ENCODE measurements at places on chromosomes 6 and 20. TPM values are rescaled to one million over a fixed set of nuclear protein-coding genes. Genes with fewer than 3 reads are reported as not detected.

GRCh38 chr6:132341646-132342045 is 59.6 kb downstream of the MOXD1 start:
- no peak overlapping the region for H3K4me3 ChIP-seq
- H3K27me3 ChIP-seq, result no peaks in the 10 kb centered on the region
- H3K27ac ChIP-seq, result no peak overlapping the region
- DNase-seq, result no peak
- H3K36me3 ChIP-seq, result no peaks in the 10 kb centered on the region

The SLC24A3 gene
- 29.2 TPM for total RNA-seq

DNA sequence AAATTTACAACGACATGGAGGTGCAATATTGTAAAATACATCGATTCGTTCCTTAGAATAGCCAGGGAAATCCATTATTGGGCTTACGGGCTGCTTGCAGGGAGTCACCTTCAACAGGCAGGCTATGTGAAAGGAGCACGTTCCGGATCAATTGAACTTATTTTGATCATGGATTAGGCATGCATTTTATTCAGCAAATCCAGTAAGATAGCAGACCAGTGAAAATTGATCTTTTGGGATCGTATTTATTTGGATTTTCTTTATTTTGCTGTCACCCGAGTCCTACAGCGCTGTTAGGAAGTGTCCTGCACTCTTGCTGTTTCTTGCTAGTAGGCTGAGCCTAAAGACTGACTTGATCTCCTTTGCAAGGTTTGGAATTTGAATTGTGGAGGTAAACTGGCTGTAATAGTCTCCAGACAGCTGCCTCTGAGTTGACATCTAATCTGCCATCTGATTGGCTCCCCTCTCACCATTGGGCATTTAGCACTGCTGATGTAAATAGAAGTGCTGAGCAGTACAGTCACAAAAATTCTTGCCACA is 3.0 kb downstream of the ARID1B start:
- H3K27me3 ChIP-seq, result no peaks in the 10 kb centered on the region
- peaks cover 3% of the 10 kb centered on the region for H3K4me1 ChIP-seq
- H3K36me3 ChIP-seq, result no peaks in the 10 kb centered on the region
- H3K27ac ChIP-seq, result peak overlapping the region; percentile 100
- no peak for DNase-seq

The SRSF3 gene
- total RNA-seq, result 146 TPM

GRCh38 chr6:135535989-135536414 is 38.5 kb upstream of the AHI1 start:
- peak; percentile 25 for DNase-seq
- H3K27ac ChIP-seq, result no peak overlapping the region
- H3K4me3 ChIP-seq, result no peak overlapping the region
- H3K36me3 ChIP-seq, result no peaks in the 10 kb centered on the region
- H3K27me3 ChIP-seq, result no peaks in the 10 kb centered on the region
- H3K4me1 ChIP-seq, result no peaks in the 10 kb centered on the region

The SPATA25 gene
- 5.9 TPM for total RNA-seq

DNA sequence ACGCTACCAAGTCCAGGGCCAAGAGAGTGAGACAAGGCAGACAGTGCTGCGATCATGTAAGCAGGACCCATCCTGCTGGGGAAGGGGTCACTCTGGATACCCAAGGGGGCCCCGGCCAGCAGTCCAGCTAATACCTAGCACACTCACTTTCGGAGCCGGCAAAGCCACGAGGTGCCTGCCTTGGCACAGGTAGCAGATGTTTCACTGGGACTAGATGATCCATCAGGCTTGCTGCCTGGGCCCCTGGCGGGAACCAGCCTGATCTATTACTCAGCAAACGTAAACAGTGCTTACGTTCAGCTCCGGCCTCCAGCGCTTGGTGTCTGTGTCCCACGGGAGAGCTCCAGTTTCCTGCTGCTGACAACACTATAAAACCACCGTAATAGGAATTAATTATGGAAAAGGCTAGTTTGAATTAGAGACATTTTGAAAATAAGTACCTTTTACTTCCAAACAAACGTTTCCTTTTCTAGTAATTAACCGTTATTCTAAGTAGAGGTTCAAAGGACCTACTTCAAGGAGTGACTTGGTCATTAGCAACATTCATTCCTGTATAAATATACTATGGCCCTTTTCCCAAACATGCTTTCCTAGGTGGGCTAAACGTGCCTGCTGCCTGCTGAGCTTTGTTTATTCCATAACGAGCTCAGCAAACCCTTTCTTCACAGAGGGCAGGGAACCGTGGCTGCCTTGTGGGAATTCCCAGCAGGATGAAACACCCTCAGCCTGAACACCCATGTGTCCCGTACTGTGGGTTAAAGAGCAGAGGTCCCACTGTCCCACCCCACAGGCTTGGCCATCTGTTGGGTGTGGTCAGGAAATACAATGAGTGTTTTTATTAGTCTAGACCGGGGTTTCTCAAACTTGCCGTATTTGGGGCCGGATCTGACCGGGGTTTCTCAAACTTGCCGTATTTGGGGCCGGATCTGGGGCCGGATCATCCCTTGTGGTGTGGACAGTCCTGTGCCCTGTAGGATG is 18.4 kb downstream of the SLC22A23 start:
- no peak overlapping the region for H3K27ac ChIP-seq
- no peaks in the 10 kb centered on the region for H3K4me1 ChIP-seq
- no peaks in the 10 kb centered on the region for H3K36me3 ChIP-seq
- no peaks in the 10 kb centered on the region for H3K27me3 ChIP-seq
- no peak overlapping the region for H3K4me3 ChIP-seq

GRCh38 chr6:109393157-109393885 is 11.1 kb upstream of the CD164 start:
- H3K4me3 ChIP-seq, result no peak overlapping the region
- H3K27ac ChIP-seq, result no peak overlapping the region
- H3K27me3 ChIP-seq, result no peaks in the 10 kb centered on the region
- DNase-seq, result no peak

DNA sequence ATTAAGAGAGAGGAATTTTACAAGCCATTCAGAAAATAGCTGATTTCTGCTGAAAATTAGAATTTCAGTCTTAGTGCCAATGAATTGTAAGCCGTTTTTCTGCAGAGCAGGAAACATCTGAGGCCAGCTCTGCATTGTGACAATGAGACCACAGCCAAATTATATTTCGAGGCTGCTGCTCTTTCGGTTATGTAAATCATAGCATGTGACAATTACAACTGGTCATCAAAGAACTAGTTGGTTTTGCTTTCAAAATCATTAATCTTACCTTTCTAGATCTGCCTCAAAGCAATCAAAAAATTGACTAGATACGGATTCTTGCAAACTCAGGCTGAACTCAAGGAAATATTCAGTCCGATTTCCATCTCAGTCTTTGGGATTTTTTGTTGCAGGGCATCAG is 33.4 kb upstream of the INSM1 start:
- no peak for DNase-seq
- H3K27me3 ChIP-seq, result no peaks in the 10 kb centered on the region
- H3K4me3 ChIP-seq, result no peak overlapping the region
- no peak overlapping the region for H3K27ac ChIP-seq
- no peaks in the 10 kb centered on the region for H3K36me3 ChIP-seq

DNA sequence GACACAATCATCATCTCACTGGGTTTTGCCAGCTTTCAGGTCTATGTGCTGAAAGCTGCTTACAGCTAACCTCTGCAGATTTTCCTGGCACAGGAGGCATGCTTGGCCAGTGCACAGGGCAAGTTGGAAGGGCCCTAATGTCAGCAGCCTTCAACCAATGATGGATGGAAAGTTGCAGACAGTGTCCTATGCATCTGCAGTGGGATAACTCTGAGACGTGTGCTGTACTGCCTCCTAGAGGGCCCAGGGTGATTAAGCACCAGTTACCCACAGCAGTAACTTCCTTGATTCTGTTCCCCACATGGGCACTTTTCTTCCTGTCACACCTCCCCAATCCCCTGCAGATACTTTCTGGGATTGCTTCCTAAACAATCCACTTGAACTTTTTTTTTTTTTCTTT is 38.6 kb downstream of the OVOL2 start:
- no peak overlapping the region for H3K27ac ChIP-seq
- no peaks in the 10 kb centered on the region for H3K36me3 ChIP-seq
- no peak overlapping the region for H3K4me3 ChIP-seq

DNA sequence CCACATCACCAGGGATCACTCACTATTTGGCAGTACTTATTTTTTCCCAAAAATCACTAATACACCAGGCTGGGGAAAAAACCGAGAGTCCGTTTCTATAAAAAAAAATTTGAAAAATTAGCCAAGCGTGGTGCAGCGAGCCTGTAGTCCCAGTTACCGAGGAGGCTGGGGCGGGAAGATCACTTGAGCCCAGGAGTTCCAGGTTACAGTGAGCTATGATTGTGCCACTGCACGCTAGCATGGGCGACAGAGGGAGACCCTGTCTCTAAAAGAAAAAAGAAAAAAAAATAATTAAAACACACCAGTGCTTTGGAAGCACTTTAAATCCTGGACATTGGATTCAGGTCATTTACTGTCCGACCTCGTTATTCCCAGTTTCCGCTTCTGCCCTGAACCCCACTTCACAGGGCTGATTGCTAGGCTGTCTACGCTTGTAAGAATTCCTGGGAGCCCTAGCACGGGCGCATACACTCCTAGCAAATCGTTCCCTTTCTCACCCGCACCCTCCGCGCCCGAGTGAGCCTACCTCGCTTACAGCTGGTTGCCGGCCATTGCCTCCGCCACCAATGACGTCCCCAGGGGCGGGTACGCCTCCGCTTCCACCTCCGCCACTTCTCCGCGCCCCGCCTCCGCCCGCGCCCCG is at the start of gene TPMT:
TSS of gene TPMT (minus strand) at position 571 of the 643 bp plus-strand sequence. CDS start 5,950 bp downstream, outside the sequence.
- peak within 1 kb of the TSS; percentile 97 for H3K4me3 ChIP-seq
- no peaks in the 10 kb centered on the region for H3K36me3 ChIP-seq
- H3K27ac ChIP-seq, result peak within 1 kb of the TSS; percentile 50
- no peaks in the 10 kb centered on the region for H3K27me3 ChIP-seq

DNA sequence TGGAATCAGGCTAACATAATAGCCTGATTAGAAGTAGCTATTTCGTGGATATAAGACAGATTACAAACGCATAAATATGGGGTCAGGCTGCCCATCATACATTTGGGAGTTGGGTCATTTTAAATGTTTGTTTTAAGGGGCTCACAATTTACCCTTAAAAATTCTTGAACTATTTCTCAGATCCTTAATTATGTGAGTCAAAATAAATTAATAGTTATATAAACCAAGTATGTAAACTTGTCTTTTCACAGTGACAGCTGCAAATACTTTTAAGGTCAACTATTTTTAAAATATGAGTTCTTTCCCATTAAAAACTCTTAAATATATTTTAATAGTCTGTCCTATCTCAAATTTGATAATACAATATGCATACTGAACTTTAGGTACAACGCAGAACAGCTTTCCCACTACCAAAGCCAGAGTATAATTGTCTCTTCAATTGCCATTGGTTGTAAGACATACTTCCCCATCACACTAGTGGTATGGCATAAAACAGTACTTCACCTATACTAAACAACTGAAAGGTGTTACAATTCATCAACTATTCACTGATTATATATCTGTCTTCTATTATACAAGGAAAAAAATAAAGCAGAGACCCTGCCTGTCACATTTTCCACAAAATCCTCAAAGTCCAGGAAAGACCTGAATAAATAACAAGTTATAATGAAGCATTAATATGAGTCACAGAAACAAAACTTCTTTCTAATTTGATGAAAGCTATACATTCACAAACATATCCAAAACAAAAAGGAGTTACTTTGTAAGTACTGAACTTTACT is 80.8 kb upstream of the COL21A1 start:
- no peak overlapping the region for H3K27ac ChIP-seq
- no peaks in the 10 kb centered on the region for H3K27me3 ChIP-seq
- no peaks in the 10 kb centered on the region for H3K36me3 ChIP-seq
- DNase-seq, result no peak
- no peaks in the 10 kb centered on the region for H3K4me1 ChIP-seq

DNA sequence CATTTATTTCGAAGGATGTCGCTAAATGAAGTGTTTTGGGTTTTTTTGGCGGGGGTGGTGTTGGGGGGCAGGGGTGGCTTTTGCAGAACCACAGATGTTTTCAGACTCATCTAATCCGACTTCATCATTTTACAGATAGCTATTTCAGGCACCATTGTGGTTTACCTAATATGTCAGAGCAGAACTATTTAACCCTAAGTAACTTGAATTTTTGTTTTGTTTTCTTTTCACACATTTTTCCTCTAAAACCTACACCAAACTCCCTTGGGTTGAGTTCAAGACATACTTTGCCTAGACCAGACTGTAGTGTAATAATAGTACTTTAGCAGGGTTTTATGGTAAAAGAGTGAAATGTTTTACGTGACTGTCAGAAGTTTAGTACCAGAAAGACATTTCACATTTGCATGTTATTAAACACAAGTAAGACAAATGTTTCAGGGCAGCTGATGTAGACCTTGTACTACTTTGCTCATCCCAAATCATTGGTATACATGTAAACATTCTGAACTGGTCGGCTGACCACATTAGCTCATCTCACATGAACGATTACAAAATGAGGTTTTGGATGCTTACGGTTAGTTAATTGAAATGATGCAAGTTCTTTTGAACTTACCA is 37.7 kb downstream of the MAP3K4 start:
- H3K36me3 ChIP-seq, result no peaks in the 10 kb centered on the region
- no peak for DNase-seq
- no peak overlapping the region for H3K27ac ChIP-seq
- H3K4me1 ChIP-seq, result peaks cover 2% of the 10 kb centered on the region
- H3K4me3 ChIP-seq, result no peak overlapping the region

The PBOV1 gene
- total RNA-seq, result not detected

GRCh38 chr6:149566410-149567193 is 427 bp downstream of the GINM1 start:
- no peaks in the 10 kb centered on the region for H3K4me1 ChIP-seq
- peak; percentile 53 for DNase-seq
- H3K36me3 ChIP-seq, result no peaks in the 10 kb centered on the region

DNA sequence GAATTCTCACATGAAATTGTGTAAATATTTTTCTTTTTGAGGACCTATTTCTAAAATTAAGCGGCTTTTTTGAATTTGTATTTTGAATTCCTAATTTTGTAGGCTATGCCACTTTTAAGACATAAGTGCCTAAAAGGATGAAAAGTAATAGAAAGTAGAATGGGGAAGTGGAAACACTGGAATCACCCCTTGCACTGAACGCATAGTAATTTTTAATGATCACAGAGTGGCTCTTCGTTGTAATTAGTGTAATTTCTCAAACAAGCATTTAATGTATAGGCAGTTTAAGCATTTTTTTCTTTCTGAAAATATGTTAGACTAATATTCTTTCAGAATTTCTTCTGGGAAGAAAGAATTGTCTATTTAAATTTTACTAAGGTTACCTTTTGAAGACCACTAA is 73.2 kb downstream of the ARID1B start:
- DNase-seq, result no peak
- H3K27me3 ChIP-seq, result no peaks in the 10 kb centered on the region
- H3K27ac ChIP-seq, result no peak overlapping the region
- H3K4me3 ChIP-seq, result no peak overlapping the region
- H3K4me1 ChIP-seq, result peaks cover 26% of the 10 kb centered on the region

The SIM1 gene
- not detected for total RNA-seq
